Tibial nerve (tissue), 4 donors: ENCODE measurements at places on chromosomes 12 and 14.

- no peaks in the 10 kb centered on the region for H3K36me3 ChIP-seq
- H3K4me1 ChIP-seq: no peaks in the 10 kb centered on the region
- H3K27me3 ChIP-seq: no peaks in the 10 kb centered on the region
- no peak overlapping the region for H3K4me3 ChIP-seq
- no peak for DNase-seq
- H3K27ac ChIP-seq: no peak overlapping the region
Measured at GRCh38 chr12:76611533-76611932, 52.0 kb upstream of the OSBPL8 start.

- DNase-seq: no peak
- peak overlapping the region; percentile 57 for H3K4me3 ChIP-seq
Measured at GRCh38 chr12:53999559-54000115, 324 bp upstream of the HOXC9 start.

DNA sequence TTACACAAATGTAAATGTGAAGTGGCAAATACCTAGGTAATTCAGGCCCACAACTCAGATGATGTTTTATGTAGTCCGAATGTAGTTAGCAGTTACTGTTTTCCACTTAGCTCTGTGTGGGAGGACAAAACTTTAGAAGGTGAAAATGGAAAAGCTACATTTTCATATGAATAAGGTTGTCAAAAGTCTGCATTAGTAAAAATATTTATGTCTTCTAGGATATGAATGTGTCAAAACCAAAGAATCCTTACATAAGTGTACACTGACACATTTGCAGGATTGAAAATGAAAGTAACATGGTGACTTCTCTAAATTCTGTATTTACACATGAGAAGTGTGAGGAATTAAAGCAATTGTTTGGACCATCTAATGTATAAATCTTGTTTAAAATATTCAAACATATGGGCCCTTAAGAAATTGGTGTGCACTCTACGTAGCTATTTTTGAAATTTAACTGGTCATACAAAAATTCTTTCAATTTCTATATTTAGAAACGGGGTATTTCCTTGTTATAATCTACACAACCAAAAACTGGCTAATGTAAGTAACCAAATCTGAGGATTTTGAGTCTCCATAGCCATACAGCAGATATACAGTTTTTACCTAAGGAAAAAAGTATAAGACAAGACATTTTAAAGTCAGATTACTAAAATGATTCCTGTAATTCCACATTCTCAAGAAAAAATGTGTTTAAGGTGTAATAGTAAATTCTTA, 5.4 kb downstream of the CDKN1B start:
- no peaks in the 10 kb centered on the region for H3K36me3 ChIP-seq
- no peaks in the 10 kb centered on the region for H3K27me3 ChIP-seq
- no peak for DNase-seq
- H3K4me1 ChIP-seq: no peaks in the 10 kb centered on the region
- peak overlapping the region; percentile 96 for H3K27ac ChIP-seq

DNA sequence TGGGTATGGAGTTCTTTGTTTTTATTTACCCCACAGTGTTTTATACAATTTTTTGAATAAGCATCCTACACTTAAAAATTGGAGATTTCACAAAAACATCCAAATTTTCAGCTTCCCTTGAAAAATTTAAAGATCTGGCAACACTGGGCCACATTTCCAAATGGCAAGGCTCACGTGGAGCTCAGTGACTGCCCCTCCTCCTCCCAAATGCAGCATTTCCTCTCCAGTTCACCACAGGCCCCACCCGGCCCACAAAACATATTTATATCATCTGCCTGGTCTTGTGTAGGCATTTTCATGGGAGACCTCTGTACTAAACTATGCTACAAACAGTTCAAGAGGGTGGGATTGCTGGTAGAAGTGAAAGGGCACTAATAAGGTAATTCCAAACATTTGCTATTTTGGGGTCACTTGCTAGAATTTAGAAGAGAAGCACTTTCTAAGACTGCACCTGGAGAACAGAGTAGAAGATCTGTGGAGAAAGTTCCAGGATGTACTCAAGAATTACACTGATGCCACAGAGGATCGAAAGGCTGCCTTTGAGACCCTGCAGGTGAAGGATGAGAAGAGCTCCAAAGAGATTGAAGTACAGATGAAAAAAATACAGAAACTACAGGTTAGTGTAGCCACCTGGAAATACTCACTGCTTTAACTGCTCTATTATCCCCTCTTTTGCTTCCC, 7.3 kb downstream of the FKBP11 start:
- no peak for DNase-seq
- H3K27ac ChIP-seq: no peak overlapping the region
- H3K4me3 ChIP-seq: no peak overlapping the region
- no peaks in the 10 kb centered on the region for H3K27me3 ChIP-seq
- H3K36me3 ChIP-seq: no peaks in the 10 kb centered on the region
- no peaks in the 10 kb centered on the region for H3K4me1 ChIP-seq

- no peaks in the 10 kb centered on the region for H3K36me3 ChIP-seq
- no peaks in the 10 kb centered on the region for H3K27me3 ChIP-seq
- no peak overlapping the region for H3K4me3 ChIP-seq
- no peak overlapping the region for H3K27ac ChIP-seq
- DNase-seq: no peak
- no peaks in the 10 kb centered on the region for H3K4me1 ChIP-seq
Measured at GRCh38 chr14:88682495-88683114, 110.1 kb downstream of the EML5 start.

DNA sequence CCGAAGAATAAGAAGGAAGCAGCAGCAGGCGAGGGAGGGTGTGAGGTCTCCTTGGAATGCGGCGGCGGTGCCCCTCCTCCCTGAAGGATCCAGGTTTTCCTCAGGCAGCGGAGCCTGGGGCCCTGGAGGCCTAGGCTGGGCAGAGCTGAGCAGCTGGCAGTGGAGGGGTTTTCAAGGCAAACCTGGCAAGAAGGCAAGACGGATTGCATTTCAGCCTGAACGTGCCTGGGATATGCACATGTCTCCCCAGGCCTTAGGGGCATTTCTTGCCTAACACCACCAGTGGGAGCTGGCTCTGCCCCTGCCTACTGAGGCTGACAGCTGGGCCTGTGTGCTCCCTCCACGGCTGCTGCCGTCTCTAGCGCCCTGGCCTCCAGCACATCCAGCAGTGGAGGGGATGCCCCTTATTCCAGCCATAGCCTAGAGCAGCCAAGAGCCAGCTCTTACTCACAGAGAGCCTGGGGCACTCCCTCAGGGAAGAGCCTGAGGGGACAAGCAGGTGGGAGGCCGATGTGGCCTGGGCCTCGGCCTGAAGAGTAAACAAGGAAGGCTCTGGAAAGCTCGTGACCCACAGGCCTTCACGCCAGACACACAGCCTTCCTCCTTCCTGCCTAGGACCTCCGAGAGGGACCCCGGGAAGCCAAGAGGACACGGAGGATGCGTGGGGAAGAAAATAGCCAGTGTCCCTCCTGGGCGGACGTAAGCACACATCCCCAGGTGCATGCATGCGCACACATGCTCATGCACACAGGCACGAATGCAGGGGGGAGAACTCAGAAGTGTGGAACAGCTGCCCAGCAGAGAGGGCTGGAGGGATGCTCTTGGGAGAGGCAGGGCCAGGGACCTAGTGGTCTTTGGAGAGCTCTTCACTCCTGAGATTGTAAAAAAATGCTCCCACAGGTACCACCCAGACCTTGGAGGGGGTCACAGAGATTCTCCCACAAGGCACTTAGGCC, 23.0 kb upstream of the EIF2B2 start:
- H3K4me3 ChIP-seq: no peak overlapping the region
- peak overlapping the region; percentile 25 for H3K27ac ChIP-seq
- no peaks in the 10 kb centered on the region for H3K27me3 ChIP-seq
- no peaks in the 10 kb centered on the region for H3K36me3 ChIP-seq

DNA sequence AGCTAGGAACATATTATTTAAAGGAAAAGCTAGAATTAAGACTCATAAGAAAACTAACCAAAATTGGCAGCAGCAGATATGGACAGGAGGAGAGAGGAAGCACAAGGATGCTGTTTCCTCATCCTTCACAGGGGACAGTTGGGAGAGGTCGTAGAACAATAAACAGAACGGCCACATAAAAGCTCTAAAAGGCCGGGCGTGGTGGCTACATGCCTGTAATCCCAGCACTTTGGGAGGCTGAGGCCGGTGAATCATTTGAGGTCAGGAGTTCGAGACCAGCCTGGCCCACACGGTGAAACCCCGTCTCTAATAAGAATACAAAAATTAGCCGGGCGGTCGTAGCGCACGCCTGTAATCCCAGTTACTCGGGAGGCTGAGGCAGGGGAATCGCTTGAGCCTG, 10.5 kb downstream of the TCL1B start:
- peaks cover 16% of the 10 kb centered on the region for H3K27me3 ChIP-seq
- H3K36me3 ChIP-seq: no peaks in the 10 kb centered on the region
- no peak overlapping the region for H3K27ac ChIP-seq

DNA sequence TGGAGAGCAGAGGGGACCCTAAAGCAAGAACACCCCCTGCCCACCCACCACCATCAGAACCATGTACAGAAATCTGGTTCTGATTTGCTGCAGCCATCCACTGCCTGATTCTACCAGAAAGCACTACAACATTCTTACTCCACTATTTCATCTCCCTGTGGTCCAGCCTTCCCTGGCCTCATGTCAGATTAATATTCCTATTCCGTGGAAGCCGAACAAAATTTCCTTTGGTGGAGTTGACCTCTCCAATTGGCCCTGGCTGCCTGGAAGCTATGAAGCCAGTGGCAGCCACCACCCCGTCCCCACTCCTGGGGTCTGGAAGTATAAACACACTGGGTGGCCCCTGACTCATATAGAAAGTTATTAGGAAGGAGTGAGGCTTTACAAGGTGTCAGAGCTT, 60.2 kb downstream of the ANO2 start:
- no peak overlapping the region for H3K4me3 ChIP-seq
- H3K36me3 ChIP-seq: no peaks in the 10 kb centered on the region
- no peaks in the 10 kb centered on the region for H3K27me3 ChIP-seq
- no peak for DNase-seq
- H3K27ac ChIP-seq: no peak overlapping the region
- H3K4me1 ChIP-seq: no peaks in the 10 kb centered on the region
